Fibroblast of skin of scalp (primary cell): ENCODE measurements at places on chromosomes 7 and 10.

GRCh38 chr10:20276127-20276979, 460.1 kb downstream of the PLXDC2 start:
- DNase-seq, result no peak

DNA sequence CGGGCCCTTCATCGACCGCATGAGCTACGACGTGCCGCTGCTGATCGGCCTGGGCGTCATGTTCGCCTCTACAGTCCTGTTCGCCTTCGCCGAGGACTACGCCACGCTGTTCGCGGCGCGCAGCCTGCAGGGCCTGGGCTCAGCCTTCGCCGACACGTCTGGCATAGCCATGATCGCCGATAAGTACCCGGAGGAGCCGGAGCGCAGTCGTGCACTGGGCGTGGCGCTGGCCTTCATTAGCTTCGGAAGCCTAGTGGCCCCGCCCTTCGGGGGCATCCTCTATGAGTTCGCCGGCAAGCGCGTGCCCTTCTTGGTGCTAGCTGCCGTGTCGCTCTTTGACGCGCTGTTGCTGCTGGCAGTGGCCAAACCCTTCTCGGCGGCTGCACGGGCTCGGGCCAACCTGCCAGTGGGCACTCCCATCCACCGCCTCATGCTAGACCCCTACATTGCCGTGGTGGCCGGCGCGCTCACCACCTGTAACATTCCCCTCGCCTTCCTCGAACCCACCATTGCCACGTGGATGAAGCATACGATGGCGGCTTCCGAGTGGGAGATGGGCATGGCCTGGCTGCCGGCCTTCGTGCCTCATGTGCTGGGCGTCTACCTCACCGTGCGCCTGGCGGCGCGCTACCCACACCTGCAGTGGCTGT, 1.2 kb downstream of the SLC18A3 start:
- no peak for DNase-seq

DNA sequence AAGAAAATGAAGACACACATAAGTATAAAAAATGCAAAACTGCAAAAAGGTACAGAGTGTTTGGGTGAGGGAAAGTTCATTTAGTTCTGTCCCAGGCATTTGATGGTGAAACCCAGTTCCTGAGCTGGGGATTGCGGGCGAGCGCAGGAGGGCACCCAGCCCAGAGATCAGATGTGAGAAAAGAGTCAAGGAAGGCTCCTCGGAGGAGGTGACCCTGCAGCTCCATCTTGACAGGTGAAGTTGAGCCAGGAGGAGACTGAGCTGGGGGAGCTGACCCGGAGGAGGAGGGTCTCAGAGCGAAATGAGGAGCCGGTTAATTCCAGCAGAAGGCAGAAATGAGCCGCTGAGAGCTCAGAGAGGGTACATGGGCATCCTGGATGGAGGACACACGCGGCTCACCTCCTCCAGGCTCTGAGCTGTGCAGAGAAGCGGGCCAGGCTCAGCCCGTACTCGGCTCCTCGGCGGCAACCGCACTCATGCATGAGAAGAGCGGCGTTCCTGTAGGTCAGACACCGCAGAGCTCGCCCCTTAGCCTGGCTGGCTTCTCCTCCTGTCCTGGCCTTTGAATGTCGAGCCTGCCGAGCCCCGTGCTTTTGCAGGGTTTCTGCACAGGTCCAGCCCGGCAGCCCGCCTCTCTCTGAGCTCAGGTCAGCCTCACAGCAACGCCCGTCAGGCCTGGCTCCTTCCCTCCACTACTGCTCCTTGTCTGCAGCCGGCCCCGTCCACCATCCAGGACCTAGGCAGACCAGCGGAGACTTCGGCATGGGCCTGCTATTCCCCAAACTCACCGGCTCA, 9.5 kb upstream of the RAMP3 start:
- no peak for DNase-seq

DNA sequence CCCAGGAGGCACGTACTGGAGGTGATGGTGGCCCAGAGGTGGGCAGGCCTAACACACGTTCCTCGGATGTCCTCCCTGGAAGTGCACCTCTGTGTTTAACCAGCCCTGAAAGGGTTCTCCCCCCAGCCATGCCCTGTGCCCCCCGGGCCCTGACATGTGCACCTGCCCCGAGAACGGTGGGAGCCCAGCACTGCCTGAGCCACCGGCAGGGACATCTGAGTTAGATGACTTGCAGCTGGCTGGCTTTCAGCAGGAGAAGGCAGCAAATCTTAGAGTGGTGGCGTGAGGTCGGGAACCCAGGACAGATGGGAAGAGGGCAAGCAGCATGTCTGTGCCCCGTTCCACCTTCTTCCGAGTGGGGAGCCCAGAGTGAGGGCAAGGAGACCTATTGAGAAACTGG, 291.8 kb downstream of the TCERG1L start:
- DNase-seq, result no peak

DNA sequence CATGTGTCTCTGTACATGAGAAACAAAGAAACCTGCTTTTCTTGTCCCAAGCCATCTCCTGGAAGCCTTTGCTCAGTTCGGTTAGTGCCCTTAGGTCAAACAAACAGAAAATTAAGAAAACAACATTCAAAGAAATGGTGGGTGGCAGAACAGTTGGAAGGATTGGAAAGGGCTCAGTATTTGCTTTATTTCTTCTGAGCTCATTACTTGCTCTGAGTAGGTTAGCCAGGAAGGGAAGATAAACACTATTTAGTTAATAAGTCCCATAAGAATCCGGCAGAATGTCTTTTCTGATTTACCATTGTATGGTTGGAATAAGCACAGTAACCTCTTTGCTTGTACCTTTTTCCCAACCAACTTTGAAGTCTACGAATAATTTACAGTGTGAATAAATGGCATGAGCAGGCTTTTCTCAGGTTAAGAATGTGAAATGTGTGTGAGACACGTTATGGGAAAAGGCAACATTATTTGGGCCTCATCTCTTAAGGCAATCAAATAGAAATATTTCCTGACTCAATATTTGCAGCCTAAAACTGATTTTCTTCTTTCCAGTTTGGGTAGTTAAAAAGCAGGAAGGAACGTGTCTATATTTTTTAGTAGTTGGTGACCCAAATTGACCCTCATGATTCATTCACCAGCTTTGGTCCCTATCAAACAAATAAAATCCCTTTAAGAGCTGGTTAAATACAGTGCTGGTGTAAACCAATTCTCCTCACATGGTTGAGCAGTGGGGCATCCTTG, 158.5 kb downstream of the DKK1 start:
- no peak for DNase-seq
